ENCODE measurements at places on chromosomes 3 and 15. TPM values are rescaled to one million over a fixed set of nuclear protein-coding genes. Genes with fewer than 3 reads are reported as not detected.

DNA sequence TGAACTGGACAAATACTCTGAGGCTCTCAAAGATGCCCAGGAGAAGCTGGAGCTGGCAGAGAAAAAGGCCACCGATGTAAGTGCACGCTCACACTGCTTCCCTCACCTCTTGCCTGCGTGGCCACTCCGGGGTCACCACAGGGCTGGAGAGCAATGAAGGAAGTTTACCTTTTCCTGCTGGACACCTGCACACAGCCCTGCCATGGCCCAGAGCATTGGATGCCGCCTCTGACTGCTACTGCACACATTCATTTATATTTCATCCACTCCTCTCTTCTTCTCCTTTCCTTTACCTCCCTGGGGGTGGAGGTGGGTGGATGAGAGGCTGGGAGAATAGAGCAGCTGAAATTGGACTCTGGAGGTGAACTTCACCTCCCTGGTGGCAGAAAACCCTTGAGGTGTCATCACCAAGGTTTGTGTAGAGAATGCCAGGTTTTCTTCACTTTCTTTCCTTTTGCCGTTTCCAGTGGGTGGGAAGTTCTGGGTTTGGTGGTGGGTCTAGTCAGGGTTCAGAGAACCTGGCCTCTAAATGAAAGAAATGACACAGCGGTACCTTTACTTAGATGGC, 1.6 kb downstream of the TPM1 start:
- peaks cover 68% of the 10 kb centered on the region for H3K27me3 ChIP-seq
- H3K4me3 ChIP-seq, result peak overlapping the region; percentile 49
- H3K4me1 ChIP-seq, result peaks cover 20% of the 10 kb centered on the region
- H3K27ac ChIP-seq, result no peak overlapping the region
- no peaks in the 10 kb centered on the region for H3K36me3 ChIP-seq

DNA sequence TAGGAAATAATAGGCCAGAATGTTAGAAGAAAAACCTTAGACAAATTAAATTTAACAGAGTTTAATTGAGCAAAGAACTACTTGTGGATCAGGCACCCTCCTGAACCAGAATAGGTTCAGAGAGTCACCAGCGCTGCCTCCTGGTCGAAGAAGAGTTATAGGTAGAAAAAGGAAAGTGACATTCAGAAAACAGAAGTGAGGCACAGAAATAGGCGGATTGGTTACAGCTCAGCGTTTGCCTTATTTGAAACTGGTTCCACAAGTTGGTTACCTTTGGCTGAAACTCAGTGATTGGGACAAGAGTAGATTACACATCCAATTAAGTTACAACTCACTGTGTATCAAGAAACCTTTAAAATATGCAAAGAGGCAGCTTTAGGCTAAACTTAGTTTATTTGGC, 4.4 kb downstream of the AADAC start:
- no peak overlapping the region for H3K4me3 ChIP-seq
- H3K27me3 ChIP-seq, result no peaks in the 10 kb centered on the region
- no peaks in the 10 kb centered on the region for H3K36me3 ChIP-seq
- no peak overlapping the region for H3K27ac ChIP-seq

DNA sequence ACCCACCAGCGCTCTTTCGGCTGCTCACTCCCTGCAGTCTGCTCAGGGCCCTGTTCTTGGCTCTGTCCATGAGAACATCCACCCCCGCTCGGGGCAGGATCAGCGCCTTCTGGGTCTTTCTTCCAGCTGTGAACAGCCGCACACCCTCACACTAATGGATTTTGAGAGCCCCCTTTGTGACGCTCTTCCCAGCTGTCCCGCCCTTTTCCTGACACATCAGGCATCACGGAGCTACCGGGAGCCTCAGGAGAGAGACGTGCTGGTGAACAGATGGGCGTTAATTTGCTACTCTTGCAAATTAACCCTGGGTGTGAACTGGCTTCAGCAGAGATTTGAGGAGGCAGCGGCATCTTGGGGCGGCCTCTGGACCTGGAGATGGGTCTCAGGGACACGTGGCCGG, 113.0 kb downstream of the TMEM266 start:
- H3K27ac ChIP-seq, result no peak overlapping the region
- H3K4me1 ChIP-seq, result no peaks in the 10 kb centered on the region
- DNase-seq, result no peak
- no peaks in the 10 kb centered on the region for H3K36me3 ChIP-seq

- H3K27ac ChIP-seq, result no peak overlapping the region
- H3K4me1 ChIP-seq, result peaks cover 23% of the 10 kb centered on the region
- H3K27me3 ChIP-seq, result no peaks in the 10 kb centered on the region
- no peak overlapping the region for H3K4me3 ChIP-seq
- H3K36me3 ChIP-seq, result peaks cover 8% of the 10 kb centered on the region
- peak; percentile 65 for DNase-seq
These were observed 4.3 kb downstream of the SELENOT start for GRCh38 chr3:150607267-150608065.

DNA sequence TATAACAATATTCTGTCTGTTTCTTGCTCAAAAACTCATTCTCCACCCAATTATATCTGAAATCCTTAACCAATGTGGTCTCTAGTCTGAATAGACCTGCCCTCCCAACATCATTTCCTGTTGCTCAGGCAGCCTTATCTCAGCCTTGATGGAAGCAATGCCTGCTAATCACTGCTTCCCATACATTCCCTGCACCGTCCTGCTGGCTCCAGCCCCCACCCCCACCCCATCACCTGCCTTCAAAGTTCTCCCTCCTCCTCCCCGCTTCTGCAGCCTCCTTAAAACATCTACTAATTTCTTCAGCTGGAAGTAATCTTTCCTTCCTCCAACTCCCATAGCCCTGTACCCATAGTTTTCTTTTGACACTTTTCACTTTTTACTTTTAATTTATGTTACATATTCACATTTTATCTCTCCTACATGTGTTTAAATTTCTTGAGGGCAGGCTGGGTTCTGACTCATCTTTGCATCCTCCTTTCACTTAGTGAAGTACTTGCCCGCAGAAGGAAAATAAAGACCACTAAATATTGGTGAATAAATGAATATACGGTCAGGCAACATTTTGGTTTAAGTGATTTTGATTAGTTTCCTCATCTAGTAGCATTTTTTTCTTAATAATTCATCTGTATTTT, 98.2 kb downstream of the MEIS2 start:
- H3K4me1 ChIP-seq, result no peaks in the 10 kb centered on the region
- no peak overlapping the region for H3K4me3 ChIP-seq

- no peaks in the 10 kb centered on the region for H3K4me1 ChIP-seq
- no peaks in the 10 kb centered on the region for H3K27me3 ChIP-seq
- H3K27ac ChIP-seq, result no peak overlapping the region
- H3K4me3 ChIP-seq, result no peak overlapping the region
- DNase-seq, result peak; percentile 29
- H3K36me3 ChIP-seq, result no peaks in the 10 kb centered on the region
These were observed 2.1 kb upstream of the OXSR1 start for GRCh38 chr3:38163117-38163840.

- H3K36me3 ChIP-seq, result no peaks in the 10 kb centered on the region
- H3K27me3 ChIP-seq, result no peaks in the 10 kb centered on the region
- H3K27ac ChIP-seq, result no peak overlapping the region
- peak; percentile 63 for DNase-seq
These were observed 23.2 kb upstream of the VILL start for GRCh38 chr3:37967260-37967881.

DNA sequence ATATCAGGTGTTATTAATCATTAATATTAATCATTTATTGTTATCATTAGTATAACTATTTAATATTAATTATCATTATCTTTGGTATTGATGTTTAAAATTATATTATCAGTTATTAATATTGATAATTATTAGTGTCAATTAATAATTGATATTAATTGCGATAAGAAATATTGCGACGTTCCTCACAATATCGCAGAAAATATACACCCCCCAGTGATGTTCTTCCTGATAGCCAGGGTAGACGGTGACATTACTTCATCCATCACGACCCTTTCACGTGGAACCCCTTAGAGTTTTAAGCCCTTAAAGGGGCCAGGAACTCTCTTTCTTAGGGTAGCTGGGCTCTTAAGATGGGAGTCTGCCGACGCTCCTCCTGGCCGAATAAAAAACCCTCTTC, 98.6 kb upstream of the OSBPL11 start:
- DNase-seq, result no peak
- H3K4me3 ChIP-seq, result no peak overlapping the region
- no peaks in the 10 kb centered on the region for H3K27me3 ChIP-seq
- no peak overlapping the region for H3K27ac ChIP-seq

DNA sequence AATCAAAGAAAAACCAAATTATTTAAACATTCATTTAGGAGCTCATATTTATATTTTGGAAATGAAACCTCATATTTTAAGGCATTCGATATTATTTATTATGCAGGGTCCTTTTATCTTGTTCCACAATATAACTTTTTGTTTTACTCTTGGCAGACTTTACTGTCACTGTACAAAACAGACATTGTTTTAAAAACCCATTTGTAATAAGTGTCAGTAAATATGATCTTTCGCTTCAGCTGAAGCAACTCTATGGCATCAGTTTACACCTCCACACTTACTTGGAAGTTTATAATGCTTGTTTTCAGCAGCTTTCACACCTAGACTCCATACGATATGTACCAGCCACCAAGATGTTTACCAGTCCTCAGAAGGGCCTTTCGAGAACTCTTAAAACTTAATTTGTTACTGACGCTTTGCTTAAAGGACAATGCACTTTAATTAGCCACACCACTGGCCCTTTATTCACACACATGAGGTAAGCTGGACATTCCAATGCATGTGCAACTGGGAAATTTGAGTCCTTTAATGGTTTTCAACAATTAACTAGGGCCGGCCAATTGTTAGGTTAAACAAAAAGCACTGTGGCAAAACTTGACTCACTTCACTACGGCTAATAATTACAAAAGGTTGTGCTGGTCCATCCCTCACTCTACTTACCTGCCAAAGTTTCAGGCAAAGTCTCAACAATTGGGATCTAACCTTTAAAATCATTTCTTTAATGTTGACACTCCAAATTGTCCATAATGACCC, 16.7 kb downstream of the WWTR1 start:
- H3K27ac ChIP-seq, result peak overlapping the region; percentile 9
- peaks cover 71% of the 10 kb centered on the region for H3K4me1 ChIP-seq
- H3K4me3 ChIP-seq, result no peak overlapping the region
- no peaks in the 10 kb centered on the region for H3K27me3 ChIP-seq

- H3K27ac ChIP-seq, result no peak overlapping the region
- no peak overlapping the region for H3K4me3 ChIP-seq
- H3K27me3 ChIP-seq, result peaks cover 4% of the 10 kb centered on the region
- DNase-seq, result no peak
- no peaks in the 10 kb centered on the region for H3K4me1 ChIP-seq
These were observed 26.9 kb upstream of the KBTBD12 start for GRCh38 chr3:127888156-127888555.

GRCh38 chr15:65925338-65925737, 56.0 kb downstream of the RAB11A start:
- H3K27ac ChIP-seq, result no peak overlapping the region
- DNase-seq, result no peak
- no peaks in the 10 kb centered on the region for H3K4me1 ChIP-seq
- H3K27me3 ChIP-seq, result no peaks in the 10 kb centered on the region
- no peaks in the 10 kb centered on the region for H3K36me3 ChIP-seq

- H3K27ac ChIP-seq, result no peak overlapping the region
- no peaks in the 10 kb centered on the region for H3K36me3 ChIP-seq
- DNase-seq, result no peak
- H3K4me3 ChIP-seq, result no peak overlapping the region
- peaks cover 34% of the 10 kb centered on the region for H3K4me1 ChIP-seq
- H3K27me3 ChIP-seq, result no peaks in the 10 kb centered on the region
These were observed 77.6 kb downstream of the CORO2B start for GRCh38 chr15:68656438-68656739.

DNA sequence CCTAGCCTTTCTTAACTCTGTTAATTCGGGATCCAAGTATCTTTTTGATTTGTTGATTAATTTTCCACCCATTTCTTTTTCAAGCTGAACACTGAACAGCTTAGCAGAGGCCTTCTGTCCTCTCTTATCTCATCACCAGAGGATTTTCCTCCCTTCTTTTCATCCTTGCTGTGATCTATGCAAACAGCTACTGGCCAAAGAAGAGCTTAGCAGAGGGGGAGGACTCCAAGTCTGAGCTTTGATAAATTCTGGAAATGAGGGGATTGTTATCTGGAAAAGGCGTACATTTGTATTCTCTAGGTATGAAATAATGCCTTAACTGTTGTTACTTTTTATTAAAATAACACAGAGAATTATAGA, 13.4 kb downstream of the DZIP3 start:
- H3K4me3 ChIP-seq, result no peak overlapping the region
- no peak overlapping the region for H3K27ac ChIP-seq
- no peak for DNase-seq
- no peaks in the 10 kb centered on the region for H3K4me1 ChIP-seq

- no peaks in the 10 kb centered on the region for H3K36me3 ChIP-seq
- no peak overlapping the region for H3K27ac ChIP-seq
- no peaks in the 10 kb centered on the region for H3K4me1 ChIP-seq
- H3K4me3 ChIP-seq, result no peak overlapping the region
- no peak for DNase-seq
- H3K27me3 ChIP-seq, result no peaks in the 10 kb centered on the region
These were observed 75.9 kb downstream of the SCN5A start for GRCh38 chr3:38573556-38573955.

DNA sequence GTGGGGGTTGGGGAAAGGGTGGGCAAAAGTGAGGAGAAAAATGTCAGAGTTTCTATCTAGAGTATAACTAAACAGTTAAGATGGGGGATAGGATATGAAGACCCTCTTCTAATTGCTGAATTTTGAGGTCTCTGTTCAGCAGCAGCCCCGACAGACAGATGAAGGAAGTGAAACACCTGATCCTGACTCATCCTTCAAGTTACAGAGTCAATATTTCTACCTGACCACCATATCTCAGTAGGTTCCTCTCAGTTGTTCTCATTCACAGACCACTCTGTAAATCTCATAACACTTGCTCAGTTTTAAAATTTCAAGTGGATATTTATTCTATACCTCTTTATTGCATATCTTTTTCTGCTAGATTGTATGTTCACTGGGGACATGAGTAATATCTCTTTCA, 69.5 kb downstream of the CCDC54 start:
- DNase-seq, result no peak
- no peak overlapping the region for H3K4me3 ChIP-seq
- no peaks in the 10 kb centered on the region for H3K27me3 ChIP-seq
- no peak overlapping the region for H3K27ac ChIP-seq

The CFAP20DC gene
- total RNA-seq, result 1.3 TPM

The MED12L gene
- total RNA-seq, result 1.1 TPM

The PARP15 gene
- total RNA-seq, result not detected

The IQCB1 gene
- 49.5 TPM for total RNA-seq

The COL6A5 gene
- 0.32 TPM for total RNA-seq

The BNC1 gene
- 0.46 TPM for total RNA-seq

Data from A673 (cell line).